ENCODE measurements at places on chromosomes 6 and 20. TPM values are rescaled to one million over a fixed set of nuclear protein-coding genes. Genes with fewer than 3 reads are reported as not detected.
A peak's percentile ranks its signal among the peaks of the same experiment; 100 is the strongest.

SLC2A4RG gene
- 62.0 TPM for total RNA-seq

ERVFRD-1 gene
- total RNA-seq, result 0.13 TPM

GRCh38 chr6:113271437-113271836 lies 585.7 kb upstream of the MARCKS start:
- DNase-seq, result no peak

GRCh38 chr6:74070091-74070490 lies 374.1 kb downstream of the CD109 start:
- no peak for DNase-seq

DNA sequence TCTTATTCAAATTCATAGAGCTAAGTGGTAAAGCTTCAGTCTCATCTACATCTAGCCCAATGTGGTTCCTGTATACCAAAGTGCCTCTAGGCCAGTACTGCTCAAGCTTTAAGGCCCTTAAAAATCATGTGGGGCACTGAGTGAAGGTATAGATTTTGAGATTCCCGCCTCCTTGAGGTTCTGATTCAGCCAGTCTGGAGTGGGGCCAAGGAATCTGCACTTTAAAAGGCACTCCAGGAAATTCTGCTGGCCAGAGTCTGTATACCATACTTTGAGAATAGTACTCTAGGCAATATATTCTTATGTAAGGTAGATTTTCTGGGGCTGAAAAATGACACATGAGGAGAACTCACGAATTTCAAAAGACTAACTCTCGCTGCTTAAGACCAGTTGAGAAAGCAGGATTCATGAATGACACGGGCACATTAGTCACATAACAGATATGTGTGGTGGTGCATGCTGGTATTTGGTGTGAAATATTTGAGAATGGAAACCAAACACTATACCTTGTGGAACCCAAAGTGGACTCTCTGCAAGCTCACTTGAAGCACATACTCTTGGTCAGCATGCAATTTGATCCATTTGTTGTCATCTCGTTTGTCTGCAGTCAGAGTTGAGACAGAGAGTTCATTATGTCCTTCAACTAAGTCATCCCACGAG lies 47.6 kb upstream of the SIM1 start:
- DNase-seq, result no peak

GRCh38 chr6:160146454-160147145 lies 25.0 kb downstream of the SLC22A1 start:
- no peak for DNase-seq

DNA sequence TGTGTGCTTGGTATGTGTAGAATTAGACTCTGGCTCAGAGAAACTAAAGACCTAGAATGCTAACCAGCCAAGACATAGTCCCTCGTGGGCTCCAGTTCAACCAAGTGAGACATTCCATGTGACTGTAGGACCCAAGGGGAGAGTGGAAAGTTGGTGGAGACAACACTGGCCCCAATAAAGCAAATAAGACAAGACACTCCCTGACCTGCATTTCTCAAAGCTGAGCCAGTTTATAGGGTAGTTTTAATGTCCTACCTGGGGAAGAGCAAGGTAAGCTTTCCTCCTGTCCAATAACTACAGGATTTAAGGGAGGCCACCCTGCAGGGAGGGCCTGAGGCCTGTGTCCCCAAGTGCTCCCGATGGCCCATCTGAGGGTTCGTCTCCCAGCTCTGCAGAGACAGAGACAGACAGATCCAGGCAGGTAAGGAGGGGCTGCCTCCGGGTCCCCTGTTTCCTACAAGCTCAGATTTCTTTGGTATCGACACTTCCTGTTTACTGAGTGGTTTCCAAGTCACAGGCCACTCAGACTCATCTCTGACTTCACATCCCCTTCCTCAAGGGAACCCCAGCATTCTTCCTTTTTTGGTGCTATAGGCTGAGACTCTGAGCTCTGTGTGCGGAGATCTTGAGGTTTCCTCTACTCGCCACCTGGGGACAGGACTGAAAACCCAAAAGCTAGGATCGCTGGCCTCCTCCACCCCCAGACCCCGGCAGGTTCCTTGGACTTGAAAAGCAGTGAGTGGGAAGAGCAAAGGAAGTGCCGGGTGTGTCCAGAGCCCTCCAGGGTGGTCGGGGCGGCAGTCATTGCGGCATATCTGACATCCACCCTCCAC lies 92.4 kb downstream of the PRND start:
- DNase-seq, result peak; percentile 37

DNA sequence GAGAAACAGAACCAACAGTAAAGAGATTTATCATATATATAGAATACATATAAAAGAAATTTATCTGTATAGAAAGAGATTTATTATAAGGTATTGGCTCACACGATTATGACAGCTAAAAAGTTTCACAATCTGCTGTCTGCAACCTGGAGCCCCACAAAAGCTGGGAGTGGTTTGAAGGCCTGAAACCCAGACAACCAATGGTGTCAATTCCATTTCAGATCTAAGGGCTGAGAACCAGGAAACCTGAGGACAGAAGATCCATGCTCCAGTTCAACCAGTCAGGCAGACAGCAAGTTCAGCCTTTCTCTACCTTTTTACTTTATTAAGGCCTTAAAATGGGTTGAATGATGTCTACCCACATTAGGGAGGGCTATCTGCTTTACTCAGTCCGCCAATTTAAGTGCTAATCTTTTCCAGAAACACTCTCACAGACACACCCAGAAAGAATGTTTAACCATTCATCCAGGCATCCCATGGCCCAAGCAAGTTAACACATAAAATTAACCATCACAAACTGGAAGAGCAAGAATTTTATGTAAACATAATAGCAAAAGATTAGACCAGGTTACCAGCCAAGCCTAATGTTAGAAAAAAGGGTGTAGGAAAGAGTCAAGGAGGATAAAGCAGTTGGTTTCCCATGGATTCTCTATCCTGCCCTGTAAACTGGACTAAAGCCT lies 170.9 kb downstream of the FUT9 start:
- no peak for DNase-seq

- no peak for DNase-seq
These were observed 178.2 kb downstream of the ZMYND8 start for GRCh38 chr20:47178277-47178676.
